ENCODE measurements at places on chromosomes 11 and 22. TPM values are rescaled to one million over a fixed set of nuclear protein-coding genes. Genes with fewer than 3 reads are reported as not detected.

Gene NRXN2
- 4.0 TPM for total RNA-seq

Gene RAD9A
- 6.2 TPM for total RNA-seq

Gene NUDT8
- total RNA-seq, result 61.7 TPM

Gene OR8G1
- total RNA-seq, result not detected

Gene OR51B5
- not detected for total RNA-seq

Gene OR4C5
- not detected for total RNA-seq

Gene CSNK2A3
- total RNA-seq, result 1.7 TPM

Gene LGALS12
- total RNA-seq, result 22.0 TPM

Gene HEPHL1
- not detected for total RNA-seq

Gene OR5B21
- not detected for total RNA-seq

- DNase-seq, result no peak
These were observed 4.8 kb upstream of the ELFN2 start for GRCh38 chr22:37431801-37432707.

- DNase-seq, result no peak
These were observed 1862.4 kb upstream of the RAG2 start for GRCh38 chr11:38460429-38460828.

DNA sequence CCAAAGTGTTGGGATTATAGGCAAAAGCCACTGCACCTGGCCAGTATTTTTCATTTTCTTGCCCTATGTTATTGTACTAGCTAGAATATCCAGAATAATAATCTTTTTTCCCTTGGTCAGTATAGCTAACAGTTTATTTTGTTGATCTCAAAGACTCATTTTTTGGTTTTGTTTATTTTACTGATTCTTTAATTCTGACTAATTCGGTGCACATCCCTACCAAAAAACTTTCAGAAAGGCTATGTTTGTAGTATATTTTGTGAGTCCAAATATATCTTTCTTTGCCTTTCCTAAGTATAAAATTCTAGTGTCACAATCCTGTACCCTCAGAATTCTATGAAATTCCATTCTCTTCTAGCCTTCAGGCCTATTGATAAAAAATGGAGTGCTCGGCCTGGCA, 84.3 kb downstream of the PHF21A start:
- no peak for DNase-seq

- DNase-seq, result peak; percentile 19
These were observed 2.1 kb downstream of the SSTR3 start for GRCh38 chr22:37210041-37210803.

- DNase-seq, result no peak
These were observed 77.5 kb downstream of the BDNF start for GRCh38 chr11:27622541-27623300.

- DNase-seq, result peak; percentile 59
These were observed 52.8 kb upstream of the RRAS2 start for GRCh38 chr11:14411818-14412217.

GRCh38 chr22:37330200-37331033, 48.1 kb downstream of the CYTH4 start:
- no peak for DNase-seq

- DNase-seq, result no peak
These were observed 301.8 kb downstream of the AASDHPPT start for GRCh38 chr11:106379265-106379664.

DNA sequence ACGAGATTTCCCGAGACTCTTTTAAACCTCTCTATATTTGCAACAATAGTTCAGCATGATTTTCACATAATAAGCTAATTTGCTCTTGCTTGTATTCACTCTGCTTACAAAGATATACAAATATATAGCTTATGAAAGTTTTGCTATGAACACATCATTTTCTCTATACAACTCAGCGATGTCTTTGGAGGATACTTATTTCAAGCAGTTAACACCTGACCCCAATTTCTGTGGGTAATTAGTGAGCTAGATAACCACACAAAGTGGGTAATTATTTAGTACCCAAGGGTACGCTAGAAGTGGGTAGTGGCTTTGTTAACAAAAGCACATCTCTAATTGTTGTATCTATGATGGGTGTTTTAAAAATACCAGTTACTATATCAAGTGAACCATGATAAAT, 12.3 kb downstream of the BLID start:
- no peak for DNase-seq

GRCh38 chr11:18836417-18836816, 44.8 kb upstream of the PTPN5 start:
- DNase-seq, result no peak

GRCh38 chr22:42685941-42686653, 34.6 kb downstream of the A4GALT start:
- peak; percentile 78 for DNase-seq

GRCh38 chr11:66313321-66314185, 3.3 kb downstream of the CD248 start:
- DNase-seq, result peak; percentile 39

- DNase-seq, result no peak
These were observed 7.1 kb downstream of the SLC7A4 start for GRCh38 chr22:21025266-21025665.

DNA sequence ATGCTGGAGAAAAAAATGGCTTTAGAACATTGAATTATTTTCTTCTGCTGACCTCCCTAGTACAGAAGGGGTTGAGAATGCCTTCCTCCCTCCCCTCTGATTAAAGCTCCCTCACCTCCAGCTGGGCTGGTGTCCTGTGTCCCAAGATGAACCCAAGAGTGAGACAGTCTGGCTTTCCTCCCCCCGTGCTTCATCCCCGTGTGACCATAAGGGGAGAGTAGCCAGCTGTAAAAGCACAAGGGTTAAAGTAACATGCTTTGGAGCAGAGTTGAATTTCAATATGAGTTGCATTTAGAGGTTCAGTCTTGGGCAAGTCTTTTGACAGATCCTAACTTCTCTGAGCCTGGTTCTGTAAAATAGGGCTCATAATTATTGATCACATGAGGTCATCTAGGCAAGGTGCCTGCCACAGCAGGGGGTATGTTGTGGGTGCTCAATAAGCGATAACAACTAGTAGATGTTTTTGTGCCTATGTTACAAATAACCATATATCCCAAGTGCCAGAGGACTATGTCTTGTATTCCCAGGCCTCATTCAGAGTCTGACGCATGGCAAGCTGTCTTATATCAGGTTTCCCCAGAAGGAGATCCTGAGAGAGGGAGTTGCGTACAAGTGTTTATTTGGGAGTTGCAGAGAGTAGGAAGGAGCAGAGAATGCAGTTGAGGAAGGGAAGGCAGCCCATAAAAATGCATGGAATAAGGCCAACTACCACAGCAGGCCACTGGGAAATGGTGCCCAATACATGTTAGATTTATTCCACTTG, 4.1 kb downstream of the PRG2 start:
- DNase-seq, result no peak

DNA sequence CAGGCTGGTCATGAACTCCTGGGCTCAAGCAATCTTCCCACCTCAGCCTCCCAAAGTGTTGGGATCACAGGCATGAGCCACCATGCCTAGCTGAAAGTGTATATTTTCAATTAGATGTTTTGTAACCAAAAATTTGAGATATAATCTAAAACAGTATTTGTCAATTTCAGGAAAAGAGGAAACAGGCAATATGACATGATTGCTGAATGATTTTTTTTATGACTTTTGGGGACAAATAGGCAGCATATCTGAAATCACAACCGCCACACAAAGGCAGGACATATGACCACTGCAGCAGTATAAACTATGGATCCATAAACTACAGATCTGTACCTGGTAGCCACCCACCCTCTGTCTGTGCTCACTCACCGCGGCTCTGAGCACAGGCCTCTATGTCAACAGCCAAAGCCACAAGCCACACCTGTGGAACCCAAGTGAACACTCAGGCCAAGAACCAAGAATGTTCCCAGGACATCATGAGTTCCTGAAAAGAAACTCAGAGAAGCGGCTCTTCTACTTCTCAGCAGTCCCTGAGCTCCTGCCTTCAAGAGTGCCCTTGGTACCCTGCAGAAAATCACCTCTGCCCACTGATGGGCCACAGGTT, 22.5 kb downstream of the PISD start:
- no peak for DNase-seq

DNA sequence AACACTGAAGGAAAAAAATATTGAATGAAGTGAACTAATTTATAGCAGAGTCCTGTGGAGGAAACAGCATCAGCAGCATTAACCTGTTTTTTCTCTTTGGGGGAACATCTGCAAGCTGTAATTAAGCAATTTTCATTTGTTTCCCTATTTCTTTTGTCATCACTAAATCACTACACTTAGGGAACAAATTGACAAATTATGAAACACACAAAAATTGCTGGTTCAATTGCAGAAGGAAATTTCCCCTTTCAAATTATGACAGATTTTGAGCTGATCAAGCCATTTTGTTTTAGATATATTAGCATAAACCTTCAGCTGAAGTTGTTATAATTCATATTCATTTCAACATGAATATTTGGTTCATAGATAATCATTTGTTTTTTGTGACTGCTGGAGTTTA, 22.2 kb upstream of the RAG2 start:
- DNase-seq, result no peak

GRCh38 chr22:26321469-26321913, 107.6 kb upstream of the ASPHD2 start:
- peak; percentile 41 for DNase-seq

DNA sequence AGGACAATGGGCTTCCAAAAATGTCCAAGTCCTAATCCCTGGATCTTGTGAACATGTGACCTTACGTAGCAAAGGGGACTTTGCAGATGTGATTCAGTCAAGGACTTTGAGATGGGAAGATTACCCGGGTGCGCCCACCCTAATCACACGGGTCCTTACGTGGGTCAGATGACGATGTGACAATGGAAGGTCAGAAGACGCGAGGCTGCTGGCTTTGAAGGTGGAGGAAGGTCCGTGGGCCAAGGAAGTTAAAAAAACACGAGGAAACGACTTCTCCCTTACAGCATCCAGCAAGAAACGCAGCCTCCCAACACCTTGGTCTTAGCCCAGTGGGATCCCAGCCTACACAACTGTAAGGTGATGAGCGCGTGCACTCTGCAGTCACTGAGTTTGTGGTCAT, 860.1 kb downstream of the TBC1D22A start:
- no peak for DNase-seq

DNA sequence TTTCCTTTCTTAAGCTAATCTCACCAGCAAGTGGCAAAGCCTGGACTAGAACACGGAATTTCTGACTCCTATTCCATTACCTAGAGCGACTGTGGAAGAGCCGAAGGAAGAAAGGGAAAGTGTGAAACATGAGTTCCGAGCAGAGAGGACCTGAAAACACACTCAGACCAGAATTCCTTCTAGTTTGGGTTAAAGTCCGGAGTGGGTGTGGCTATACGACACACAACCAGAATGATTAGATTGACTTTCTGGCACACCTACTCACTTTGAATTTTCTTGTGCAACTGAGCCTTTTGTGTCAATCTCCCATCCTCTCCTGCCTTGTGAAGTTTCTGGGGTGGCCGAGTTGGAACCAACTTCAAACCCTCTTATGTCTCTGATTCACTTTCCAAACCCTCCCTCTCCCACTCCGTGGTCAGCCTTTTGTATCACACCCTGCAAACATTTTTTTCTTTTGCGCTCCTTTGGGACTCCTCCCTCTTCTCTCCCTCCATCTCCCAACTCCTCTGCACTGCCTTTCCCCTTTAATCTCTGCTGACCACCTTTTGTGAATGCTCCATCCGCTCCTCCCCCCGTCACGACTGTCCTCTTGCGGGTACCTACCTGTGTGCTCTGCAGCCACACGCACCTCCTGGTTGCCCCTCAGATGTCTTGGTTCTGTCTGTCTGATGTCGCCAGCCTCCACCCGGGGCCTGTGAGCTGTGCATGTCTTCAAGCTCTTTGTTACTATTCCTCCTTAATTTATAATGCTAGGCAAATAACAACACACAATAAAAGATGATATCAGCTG, 86.3 kb upstream of the BLID start:
- DNase-seq, result no peak

- DNase-seq, result no peak
These were observed 17.1 kb upstream of the DGKZ start for GRCh38 chr11:46330154-46330553.

- DNase-seq, result no peak
These were observed 563.1 kb upstream of the LUZP2 start for GRCh38 chr11:23933721-23934120.

DNA sequence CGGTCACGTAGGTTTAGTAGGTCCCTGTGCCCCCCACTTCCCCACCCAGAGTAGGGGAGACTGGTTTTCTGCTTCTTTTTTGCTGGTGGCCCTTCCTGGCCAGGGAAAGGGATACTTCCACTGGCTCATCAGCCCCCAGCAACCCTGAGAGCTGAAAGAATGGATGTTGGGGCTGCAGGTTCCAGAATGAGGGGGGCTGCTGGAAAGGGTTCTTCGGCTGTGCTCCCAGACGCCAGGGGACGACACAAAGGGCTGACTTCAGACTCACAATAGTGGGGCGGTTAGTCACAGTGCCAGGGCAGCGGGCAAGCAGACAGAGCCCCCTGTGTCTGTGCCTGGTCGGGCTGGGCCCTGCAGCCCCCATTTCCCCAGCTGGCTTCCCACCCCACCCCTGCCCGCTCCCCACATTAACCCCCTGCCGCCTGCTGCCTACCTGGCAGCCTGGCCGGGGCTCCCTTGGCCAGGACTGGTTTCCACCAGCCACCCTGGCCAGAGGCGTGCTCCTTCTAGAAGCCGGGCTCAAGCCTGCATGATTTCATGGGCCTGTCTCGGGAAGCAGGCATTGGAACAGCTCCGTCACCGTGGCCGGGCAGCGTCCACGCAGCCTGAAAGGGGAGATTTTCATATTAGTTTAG, 79.1 kb upstream of the WNT7B start:
- DNase-seq, result peak; percentile 53

- DNase-seq, result no peak
These were observed 31.8 kb downstream of the MICAL2 start for GRCh38 chr11:12142176-12142575.

GRCh38 chr11:57358543-57358961, 20.4 kb downstream of the P2RX3 start:
- no peak for DNase-seq

DNA sequence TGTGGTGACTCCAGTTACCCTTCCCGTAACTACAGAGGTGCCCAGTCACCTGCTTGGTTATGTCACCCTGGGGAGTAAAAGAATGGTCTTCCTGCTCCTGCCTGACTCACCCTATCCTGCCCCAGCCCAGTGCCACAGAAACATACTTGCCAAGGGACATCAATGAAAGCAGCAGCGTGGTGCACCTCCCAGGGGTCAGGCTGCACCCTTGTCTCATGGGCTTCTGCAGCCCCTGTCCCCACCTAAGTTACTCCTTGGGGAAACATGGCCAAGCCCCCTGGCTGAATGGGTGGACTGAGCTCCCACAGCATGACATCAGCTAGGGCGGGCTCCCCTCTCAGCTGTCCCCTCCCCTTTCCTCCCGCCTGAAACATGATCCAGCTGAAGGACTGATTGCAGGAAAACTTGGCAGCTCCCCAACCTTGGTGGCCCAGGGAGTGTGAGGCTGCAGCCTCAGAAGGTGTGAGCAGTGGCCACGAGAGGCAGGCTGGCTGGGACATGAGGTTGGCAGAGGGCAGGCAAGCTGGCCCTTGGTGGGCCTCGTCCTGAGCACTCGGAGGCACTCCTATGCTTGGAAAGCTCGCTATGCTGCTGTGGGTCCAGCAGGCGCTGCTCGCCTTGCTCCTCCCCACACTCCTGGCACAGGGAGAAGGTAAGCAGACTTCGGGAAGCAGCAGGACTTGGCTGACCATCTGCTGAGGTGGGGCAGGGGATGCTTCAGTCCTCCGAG, at the start of gene HTR3A:
Gene HTR3A, plus strand, starts transcription at position 368 of the 730 bp plus-strand sequence. Its CDS starts 218 bp downstream, at position 586.
- DNase-seq, result peak; percentile 79
